Activated naive CD4-positive, alpha-beta T cell treated with anti-CD3 and anti-CD28 coated beads, Interleukin-2, amount 50 U/mL, for 16 hours (primary cell): ENCODE measurements at places on chromosomes 2 and 18.

- no peak for DNase-seq
Measured at GRCh38 chr2:69271831-69272257, 115.2 kb downstream of the GFPT1 start.

DNA sequence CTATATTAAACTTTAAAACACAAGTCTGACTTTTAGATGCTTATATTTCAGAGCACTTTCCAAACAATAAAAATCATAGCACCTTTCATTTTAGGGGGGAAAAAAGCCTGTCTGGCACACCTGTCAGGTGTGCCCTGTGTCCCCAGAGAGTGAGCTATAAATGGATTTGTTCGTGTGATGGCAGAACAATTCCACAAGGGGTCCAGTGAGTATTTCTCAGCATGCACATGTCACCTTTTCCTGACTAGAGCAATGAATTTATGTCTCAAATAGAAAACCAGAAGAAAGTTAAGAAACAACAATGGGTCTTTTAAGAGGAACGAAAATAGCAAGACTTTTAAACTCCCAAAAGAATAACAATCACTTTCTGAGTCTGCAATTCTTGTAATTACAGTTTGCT lies 55.9 kb downstream of the ACVR1C start:
- no peak for DNase-seq

- no peak for DNase-seq
Measured at GRCh38 chr2:190554357-190555006, 20.0 kb upstream of the NEMP2 start.

DNA sequence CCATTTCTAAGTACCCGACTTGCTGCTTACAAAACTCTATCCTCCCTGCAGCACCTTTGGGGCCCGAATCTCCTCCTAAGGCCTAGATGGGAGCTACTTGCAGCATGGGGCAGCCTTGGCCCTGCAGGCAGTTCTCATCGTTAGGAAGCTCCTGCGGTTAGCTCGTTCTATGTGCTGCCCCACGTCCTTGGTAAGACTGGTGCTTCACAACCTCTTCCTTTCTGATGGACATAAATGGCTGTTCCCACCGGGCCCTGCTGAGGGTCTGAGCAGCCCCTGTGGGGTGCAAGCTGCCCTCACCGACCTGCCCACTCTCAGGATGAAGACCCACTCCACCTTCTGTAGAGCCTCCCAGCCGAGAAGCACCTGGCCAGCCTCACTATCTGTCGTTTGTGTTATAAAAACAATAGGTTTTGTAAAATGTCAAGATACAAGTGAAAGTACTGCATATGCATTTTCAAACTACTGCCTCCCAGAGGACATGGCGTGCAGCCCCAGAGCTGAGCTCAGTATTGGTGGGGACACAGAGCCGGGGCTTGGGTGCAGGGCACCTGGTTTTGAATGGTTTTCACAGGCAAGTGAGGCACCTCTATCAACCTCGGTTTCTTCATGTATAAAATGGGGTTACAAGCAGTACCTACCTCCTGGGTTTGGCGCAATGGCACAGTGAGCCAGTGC lies 19.4 kb downstream of the OTOF start:
- no peak for DNase-seq

DNA sequence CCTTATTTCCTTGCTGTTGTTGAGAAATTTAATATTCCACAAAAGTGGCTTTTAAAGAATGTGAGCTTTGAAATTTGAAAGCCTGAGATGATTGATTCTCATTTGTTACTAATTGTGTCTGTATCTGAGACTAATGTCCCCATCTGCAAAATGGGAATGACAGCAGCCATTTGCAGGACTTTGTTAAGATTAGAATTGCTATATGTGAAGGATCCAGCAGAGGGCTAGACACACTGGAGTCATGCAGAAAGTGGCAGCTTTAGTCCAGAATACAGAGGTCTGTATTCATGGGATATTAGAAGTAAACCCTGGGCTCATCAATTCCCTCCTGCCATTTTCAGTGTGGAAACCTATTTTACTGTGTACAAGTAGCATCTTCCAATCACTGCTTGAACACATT lies 296.5 kb upstream of the GYPC start:
- no peak for DNase-seq

DNA sequence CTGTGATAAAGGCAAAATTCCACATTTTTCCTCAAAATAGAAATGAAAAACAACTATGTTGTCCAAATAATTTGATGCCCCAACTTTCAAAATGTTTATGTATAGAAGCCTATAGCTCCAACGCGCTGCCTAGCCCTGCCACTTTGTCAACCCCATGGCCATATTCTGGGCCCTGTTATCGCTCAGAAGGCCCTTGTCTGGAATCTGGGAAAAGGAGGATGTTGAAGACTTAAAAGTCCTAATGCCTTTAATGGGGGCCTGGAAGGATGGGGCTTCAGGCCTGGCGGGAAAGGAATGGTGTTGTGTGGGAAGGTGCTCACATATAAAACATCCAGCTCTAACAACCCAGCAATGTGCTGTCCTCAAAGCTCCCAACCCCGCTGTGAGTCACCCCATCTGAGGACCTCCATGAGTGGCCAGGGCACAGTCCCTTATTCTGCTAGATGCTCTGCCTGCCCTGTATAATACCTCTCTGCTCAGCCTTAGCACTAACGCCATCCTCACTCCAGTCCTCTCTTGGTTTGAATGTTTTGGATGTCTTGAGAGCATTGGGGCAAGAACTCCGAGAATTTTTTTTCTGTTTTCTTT lies 86.0 kb downstream of the ACSL3 start:
- no peak for DNase-seq

DNA sequence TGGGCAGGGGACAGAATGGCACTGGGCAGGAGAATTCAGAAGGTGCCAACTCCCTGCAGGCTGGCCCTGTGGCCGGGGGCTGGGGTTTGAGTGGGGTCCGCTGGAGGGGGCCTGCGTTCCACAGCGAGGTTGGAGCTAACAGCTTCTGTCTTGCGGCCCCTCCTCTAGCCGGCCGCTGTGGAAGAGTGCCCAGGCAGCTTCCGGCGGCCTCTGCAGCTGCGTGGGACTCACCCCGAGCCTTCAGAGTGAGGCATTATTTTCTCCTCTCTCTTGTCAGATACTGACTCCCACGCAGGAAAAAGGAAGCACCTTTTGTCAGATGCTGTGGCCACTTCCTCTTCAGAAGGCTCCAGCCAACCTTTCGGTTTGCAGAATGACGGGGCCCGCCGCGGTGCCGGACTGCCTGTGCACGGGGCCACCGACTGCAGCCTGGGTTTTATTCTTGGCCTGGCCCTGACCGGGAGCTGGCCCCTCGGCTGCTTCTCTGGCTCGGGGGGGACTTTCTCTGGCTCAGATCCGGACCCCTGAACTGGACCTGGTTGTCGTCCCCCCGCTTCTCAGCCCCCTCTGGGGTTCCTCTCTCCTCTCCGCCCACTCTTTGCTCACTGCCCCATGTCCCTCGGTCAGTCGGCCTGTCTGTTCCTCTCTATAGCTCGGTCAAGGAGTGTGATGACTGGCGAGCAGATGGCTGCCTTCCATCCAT lies 40.1 kb downstream of the ARHGAP25 start:
- peak; percentile 44 for DNase-seq

- DNase-seq: no peak
Measured at GRCh38 chr2:237510502-237511217, 23.6 kb downstream of the MLPH start.

DNA sequence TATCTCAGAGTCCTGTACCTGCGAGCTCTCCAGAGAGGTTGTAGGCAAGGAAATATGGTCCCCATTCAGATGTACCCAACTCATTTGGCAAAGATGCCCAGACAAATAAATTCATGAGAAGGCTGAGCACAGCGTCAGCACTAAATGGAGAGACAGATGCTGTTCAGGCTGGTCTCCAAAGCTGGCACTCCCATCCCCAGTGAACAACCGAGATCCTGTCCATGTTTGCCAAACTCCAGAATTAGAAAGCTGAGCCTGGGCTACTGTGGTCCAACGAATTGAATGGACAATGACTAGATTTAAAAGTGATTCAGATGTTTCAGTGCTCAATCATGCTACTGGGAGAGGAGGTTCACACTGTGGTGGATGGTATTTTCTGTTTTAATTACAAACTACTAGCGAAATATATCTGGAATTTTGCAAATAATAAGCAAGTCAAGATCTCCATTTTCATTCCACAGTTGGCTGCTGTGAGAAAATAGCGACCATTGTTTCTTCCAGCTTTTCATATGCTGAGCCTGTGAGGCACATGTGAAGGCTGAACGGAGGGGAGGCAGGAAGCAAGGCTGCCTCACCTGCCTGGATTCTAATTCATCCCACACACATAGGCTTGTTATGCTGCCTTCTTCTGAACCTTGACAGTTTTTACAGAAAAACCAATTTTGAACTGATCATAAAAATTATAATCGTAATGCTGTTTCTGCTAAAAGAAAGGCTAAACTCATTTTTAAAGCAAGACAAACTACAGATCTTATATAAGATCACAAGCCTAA lies 22.6 kb upstream of the DAPL1 start:
- DNase-seq: no peak

DNA sequence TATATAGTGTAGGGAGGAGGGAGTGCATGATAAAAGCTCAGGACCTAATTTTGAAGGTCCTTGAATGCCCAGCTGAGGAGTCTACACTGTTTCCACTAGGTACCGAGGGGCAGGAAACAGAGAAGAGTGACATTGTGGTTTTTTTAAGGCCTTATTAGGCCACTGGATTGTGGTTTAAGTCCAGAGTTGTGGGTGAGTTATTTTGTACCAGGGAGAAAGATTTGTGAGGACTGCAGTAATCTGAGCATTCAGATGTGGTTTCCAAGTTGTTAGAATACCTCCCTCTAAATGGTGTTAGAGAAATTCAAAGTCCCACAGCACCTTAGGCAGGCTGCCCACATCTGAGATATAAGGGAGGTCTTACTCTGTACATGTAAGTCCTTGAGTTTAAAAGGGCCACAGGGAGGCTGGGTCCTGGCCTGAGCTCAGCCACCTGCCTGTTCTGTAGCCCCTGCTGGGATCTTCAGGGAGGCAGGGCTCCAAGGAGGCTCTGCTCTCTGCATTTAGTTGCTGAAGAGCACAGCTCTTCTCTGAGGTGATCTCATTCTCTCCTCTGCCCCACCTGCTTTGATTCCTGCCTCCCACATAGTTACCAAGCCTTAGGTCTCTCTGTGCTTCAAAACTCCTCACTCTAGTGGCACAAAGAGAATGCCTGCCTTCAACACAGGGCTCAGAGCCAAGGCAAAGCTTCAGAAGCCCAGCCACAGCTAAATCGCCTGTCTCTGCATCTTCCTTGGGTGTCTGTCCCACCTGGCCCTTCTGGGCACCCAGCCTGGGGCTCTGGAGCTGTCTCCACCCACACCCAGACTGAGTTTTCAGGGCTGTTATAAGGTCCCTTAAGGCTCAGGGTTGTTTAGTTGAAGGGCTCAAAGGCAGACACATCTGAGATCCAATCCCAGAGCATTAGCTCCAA lies 88.1 kb downstream of the VSNL1 start:
- no peak for DNase-seq

- no peak for DNase-seq
Measured at GRCh38 chr18:26403491-26403890, 144.9 kb downstream of the KCTD1 start.

DNA sequence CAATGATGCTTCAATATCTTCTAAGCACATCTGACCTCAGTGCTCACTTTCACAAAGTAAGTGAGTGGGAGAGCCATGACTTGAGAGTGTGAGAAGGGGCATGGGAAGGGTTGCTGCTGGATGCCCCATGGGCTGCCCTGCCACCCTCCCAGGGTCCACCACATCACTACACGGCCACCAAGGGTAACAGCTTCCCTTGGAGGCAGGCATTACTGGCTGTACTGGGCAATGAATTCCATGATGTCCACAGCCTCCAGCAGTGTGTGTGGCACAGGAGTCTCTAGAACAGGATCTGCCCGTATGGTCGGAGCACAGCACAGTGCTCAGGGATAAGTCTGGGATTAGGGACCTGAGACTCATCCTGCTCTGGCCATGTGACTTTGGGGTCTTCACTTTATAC lies 481.0 kb upstream of the MYT1L start:
- no peak for DNase-seq

DNA sequence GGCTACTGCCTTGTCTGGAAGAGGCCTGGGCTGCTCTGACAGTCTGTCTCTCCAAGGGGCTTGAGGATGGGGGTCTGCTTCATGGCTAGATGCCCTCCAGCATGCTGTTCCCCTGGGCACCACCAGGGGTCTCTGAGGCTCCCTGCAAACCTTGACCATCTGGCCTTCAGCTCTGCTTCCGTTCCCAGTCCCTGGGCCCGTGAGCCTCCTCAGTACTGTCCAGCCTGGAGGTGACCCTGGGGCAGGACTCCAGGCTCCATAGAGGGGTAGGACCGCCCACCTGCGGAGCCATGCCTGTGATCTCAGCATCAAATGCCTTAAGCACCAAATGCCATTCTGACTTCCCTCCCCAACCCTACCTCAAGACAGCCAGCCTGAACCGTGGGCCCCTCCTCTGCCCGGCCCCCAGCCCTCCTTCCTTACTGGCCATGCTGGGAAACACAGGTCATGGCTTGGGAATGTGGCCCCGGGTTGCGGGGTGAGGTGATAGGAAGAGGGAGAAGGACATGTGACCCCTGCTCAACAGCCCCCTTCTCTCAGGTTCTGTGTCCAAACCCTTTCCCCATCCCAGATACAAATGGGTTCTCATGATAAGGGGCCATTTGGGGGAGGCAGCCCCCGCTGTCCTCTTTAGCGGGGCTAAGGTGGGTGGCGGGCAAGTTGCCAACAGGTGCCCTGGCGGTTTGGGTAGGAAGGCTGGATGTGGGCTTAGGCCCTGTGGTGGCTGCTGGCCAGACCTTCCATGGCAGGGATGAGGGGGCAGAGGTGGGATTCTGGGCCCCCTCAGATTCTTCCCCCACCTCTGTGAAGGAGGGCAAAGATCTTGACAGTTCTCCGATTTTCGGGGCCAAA lies 25.0 kb downstream of the SPEG start:
- DNase-seq: peak; percentile 43

DNA sequence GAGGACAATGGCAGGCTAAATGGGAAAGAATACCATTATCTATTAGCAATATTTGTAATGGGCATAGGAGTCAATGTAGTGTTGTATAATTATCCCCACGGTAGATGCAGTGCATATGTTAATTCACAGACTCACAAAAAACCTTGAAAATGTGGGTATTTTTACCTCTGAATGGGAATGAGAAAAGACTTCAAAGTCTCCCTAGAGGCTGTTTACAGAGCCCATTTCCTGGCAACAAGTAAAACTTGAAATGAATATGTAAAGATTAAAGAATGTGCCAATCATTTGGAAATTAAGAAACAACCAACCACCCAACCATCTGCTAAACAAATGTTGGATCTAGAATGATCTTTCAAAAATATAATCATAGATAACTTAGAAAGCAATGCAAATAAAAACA lies 27.1 kb downstream of the TRPM8 start:
- no peak for DNase-seq

GRCh38 chr2:203143391-203143790 lies 95.4 kb upstream of the CYP20A1 start:
- no peak for DNase-seq

GRCh38 chr2:191748059-191748461 lies 70.1 kb downstream of the NABP1 start:
- no peak for DNase-seq

- DNase-seq: no peak
Measured at GRCh38 chr2:47312491-47312850, 90.5 kb upstream of the MSH2 start.

DNA sequence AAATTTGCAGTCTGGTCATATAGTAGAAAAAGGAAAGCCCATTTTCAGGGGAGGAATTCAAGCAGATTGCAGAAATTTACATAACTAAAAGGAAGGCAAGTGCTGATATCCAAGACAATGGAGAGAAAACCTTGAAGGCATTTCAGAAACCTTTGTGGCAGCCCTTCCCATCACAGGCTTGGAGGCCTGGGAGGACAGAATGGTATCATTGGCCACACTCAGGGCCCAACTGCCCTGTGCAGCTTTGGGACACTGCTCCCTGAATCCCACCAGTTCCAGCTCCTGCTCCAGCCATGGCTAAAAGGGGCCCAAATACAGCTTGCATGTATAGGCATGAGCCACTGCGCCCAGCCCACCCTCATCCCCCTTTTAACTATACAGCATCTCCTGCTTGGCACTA lies 81.1 kb upstream of the NYAP2 start:
- DNase-seq: no peak
